Activated CD8-positive, alpha-beta memory T cell treated with anti-CD3 and anti-CD28 coated beads, Interleukin-2, amount 50 U/mL, for 48 hours (primary cell): ENCODE measurements at places on chromosomes 7 and 10.

GRCh38 chr7:86844608-86845007 is 200.9 kb downstream of the GRM3 start:
- DNase-seq: no peak

DNA sequence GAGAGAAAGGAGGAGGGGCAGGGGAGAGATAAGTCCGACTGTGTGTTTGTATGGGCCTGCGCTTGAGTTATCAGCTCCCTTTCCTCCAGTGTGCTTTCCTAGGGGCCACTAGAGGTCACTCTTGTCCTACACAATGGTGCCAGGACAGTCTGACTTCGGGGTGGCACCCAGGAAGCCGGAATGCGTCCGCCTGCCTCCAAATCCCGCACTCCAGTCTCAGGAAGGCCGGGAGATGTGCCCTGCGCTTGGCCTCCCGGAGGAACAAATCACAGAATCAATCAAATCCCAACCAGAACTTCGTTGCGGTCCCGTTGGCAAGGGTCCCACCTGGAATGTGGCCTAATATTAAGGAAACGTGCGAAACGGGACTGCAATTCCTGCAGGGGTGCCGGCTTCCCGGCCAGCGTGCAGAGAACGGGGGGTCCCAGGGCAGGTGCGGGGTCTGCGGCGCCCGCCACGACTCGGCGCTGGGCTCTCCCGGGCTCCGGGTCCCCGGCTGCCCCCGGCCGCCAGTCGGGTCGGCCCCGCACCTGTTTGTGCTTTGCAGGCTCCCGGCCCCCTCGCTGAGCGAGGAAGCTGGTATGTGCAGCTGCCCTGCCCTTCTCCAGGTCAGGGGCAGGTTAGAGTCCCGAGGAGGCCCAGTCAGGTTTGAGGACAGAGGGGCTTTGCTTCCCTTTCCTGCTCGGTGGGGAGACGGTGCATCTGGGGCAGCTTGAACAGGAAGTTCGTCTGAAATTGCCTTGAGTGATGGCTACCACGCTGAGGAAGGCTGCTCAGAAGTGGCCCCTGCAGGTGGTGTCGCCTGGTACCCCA is 21.0 kb upstream of the HPS1 start:
- peak; percentile 76 for DNase-seq

DNA sequence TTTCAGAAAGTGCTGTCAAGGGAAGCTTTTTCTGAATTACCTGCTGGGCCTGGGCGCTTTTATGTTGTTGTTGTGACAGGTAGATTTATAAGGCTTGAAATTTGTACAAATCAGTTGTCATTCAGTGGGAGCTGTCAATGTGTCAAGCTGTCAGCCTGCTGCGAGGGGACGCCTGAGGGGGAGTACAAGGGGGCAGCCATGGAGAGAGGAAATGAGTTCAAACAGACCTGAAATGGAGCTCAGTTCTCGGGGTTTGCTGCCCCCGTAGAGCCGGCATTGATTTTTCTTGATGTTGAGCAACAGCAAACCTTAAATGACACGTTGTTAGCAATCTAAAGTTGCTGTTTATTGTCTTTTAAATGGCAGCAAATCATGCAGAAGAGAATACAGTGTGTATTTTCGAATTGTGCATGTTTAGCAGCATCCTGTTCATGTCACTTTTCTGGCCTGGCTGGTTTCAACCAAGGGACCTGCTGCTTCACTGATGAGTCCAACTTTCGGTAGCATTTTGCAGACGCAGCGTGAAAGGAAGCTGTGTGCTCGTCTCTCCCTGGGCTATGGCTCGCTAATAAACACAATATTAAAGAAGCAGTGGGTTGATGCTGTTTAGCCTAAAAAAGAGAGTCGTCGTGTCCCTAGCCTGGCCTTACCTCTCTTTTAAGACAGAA is 166.5 kb downstream of the LRMDA start:
- DNase-seq: no peak

DNA sequence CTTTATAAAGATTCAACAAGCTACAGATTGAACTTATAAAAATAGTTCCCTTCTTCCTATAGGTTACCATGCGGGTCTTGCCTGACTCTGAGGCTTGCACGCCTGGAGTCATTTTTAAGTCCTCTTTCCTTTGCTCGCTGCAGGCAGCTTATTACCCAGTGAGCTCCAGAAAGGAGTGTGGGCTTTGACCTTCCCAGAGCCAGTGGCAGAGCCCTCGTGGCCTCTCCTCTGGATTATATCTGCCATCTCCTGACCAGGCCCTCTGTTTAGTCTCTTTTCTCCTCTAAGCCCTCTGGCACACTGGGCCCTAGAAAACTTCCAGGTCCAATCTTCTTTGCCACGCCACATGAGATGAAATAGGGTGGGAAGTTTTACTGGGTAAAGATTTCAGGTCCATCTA is 39.9 kb upstream of the EZH2 start:
- peak; percentile 44 for DNase-seq

- no peak for DNase-seq
These were observed 928.7 kb downstream of the IPMK start for GRCh38 chr10:57338823-57339558.

DNA sequence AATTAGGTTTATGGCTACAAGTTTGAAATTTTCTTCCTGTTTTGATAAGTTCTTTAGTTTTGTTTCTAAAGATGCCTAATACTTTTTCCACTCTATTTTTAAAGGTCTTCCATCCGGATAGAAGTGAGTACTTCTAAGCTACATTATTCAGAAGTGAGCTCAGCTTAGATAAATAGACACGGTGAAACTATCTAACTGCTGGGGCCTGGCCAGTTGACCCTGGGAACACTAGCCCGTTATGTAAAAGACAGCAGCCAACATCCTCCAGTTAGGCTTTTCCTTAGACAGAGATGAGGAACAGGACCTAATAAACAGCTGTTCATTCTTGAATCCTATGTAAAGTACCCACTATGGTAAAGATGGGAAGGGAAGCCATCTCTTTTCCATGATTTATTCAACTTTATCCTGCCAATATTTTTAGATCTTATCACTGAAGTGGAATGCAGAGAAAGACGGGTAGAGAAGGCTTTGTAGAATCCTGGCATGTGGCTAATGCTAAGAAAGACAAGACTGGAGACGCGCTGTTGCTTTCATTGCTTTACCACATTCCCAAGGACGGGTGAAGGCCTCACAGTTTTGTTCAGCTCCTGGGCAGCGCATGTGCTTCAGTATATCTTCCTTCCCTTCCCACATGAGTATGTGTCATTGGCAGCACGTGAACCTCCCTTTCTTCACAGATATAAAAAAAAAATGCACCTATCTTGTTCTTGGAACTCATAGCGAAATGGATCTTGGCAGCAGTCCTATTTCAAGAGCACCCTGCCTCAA is 340.0 kb upstream of the MEOX2 start:
- no peak for DNase-seq

- DNase-seq: no peak
These were observed 15.2 kb upstream of the FAS start for GRCh38 chr10:88975377-88975720.

- no peak for DNase-seq
These were observed 248.9 kb downstream of the DGKI start for GRCh38 chr7:137597856-137598255.

- no peak for DNase-seq
These were observed 23.4 kb upstream of the ARID5B start for GRCh38 chr10:61877887-61878739.

- DNase-seq: no peak
These were observed 108.1 kb downstream of the CCDC71L start for GRCh38 chr7:106552645-106553445.

DNA sequence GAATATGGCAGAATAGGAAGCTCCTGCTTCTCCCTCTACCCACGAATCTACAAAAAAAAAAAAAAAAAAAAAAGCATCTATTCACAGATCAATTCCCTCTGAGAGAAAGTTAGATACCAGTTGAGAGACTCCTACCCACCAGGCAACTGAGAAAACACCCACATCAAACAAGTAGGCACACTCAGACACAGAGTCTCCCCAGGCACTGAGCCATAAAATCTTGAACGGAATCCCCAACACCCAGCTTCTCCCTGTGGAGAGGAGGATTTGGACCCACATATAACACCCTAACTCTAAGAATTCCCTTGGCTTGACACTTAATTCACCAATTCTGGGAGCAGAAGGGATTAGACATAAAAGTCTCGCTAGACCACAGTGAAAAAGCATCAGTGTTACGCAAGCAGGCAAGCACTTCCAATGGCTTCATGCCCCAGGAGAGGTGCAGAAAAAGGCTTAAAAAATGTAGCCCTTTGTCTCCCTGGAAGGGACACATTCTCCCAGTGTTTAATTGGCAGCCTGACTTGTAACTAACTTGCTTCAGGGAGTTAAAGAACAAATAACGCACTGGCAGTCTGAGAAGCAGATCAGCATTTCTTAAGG is 192.2 kb downstream of the ELAPOR2 start:
- DNase-seq: no peak

- no peak for DNase-seq
These were observed 6.0 kb upstream of the FAM170B start for GRCh38 chr10:49139846-49140195.

DNA sequence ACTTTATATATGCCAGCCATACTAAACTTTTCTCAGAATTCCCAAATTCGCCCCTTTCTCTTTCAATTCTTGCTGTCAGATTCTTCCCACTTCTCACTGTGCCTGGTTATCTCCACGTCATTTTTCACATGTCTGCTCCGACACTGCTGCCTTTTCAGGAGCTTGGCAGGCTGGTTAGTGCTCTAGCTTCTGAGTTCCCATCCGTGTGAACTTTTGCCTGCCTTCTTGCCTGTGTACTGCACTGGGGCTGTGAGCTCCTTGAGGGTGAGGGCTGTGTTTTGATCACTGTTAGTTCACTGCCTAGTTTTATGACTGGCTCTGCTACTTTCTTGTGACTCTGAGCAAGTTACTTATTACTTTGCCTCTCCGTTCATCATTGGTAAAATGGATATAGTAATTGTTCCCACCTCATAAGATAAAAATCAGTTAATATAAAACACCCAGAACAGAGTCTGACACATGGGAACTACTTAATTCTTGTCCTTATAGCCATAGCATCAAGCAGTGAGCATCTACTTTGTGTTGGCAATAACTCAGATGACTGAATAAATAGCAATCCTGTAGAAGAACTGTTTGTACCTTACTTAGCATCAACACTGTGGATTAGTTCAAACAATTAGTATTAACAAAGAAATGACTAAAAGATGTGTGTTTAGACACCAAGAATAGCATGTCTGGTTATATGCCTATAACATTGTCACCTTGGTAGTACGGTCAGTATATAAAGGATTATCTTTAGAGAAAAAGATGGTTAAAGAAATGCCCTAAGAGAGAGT is 5.5 kb downstream of the GSTO1 start:
- no peak for DNase-seq

GRCh38 chr7:4531236-4531635 is 150.9 kb upstream of the FOXK1 start:
- no peak for DNase-seq
